ENCODE measurements at places on chromosomes 13 and 19. TPM values are rescaled to one million over a fixed set of nuclear protein-coding genes. Genes with fewer than 3 reads are reported as not detected.

GRCh38 chr13:107296804-107297203 lies 728.9 kb upstream of the ARGLU1 start:
- DNase-seq = no peak

- DNase-seq = no peak
These were observed 4.2 kb downstream of the KLK12 start for GRCh38 chr19:51030631-51031030.

DNA sequence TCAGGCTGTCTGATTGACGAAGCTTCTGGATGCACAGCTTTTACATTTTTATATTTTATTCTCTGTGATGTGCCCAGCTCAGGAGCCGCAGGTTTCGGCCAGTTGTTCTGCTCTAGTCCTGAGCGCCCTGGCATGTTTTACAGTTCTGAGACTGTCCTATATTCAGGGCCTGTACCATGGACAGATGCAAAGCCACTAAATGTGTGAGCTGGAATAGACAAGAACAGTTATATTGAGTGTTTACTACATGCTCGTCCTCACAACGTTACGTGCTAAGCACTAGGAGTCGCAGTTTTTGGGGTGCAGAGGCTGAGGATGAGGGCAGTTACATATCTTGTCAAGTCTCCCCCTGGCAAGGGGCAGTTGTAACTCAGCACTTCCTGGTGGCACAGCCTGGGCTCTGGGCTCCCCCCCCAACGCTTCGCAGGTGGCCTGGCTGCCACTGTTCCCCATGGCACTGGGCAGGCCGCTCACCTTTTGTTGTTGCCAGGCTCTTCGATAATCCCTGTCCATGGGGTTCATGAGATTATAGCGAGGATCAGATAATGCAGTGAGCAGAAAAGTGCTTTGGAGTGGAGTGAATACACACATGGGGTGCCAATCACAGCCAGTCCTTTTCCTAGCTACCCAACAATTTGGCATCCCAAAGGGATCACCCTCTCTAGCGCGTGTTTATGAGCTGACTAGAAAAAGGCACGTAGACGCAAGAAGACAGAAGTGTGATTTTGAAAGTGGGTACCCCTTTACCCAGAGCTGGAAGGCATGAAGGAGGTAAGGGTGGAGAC lies 23.5 kb downstream of the ARL11 start:
- no peak for DNase-seq

- DNase-seq = no peak
These were observed 214.2 kb downstream of the FGF9 start for GRCh38 chr13:21884965-21885567.

The METTL21C gene
- total RNA-seq = not detected

DNA sequence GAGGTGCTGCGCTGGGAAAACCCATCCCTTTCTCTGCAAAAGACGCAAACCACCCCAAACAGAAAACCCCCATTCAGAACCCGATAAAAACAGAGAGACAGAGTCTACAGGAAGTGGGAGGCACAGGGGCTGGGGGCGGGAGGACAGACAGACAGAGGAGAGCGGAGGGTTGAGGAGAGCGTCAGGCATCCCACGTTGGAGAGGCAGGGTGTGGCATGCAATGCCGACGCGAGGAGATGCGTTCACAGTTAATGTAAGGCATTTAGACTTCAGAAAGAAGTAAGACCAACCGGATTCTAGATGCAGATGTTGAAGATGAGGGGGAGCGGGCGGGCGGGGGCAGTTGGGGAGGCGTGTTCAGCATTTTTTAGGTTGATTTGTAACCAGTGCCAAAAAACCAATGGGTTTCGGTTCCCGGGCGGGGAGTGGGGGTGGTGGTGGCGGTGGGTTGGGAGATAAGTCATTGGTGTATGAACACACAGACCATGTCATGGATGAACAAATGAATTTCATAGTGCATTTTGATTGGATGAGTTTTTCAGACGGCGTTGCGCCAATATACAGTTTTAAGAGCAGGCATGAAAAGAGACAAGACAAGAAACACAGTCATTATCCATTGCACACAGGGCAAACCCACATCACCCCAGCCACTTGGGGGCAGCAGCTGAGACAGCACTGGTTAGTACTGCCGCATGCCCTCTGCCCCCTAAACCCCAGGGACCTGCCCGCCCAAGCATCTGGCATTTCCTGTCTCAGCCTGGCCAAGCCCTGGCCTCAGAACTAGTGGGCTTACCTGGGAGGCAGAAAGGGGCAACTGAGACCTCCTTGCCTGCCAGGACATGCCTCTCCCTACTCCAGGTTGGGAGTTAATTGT lies 91.3 kb downstream of the IER2 start:
- no peak for DNase-seq

DNA sequence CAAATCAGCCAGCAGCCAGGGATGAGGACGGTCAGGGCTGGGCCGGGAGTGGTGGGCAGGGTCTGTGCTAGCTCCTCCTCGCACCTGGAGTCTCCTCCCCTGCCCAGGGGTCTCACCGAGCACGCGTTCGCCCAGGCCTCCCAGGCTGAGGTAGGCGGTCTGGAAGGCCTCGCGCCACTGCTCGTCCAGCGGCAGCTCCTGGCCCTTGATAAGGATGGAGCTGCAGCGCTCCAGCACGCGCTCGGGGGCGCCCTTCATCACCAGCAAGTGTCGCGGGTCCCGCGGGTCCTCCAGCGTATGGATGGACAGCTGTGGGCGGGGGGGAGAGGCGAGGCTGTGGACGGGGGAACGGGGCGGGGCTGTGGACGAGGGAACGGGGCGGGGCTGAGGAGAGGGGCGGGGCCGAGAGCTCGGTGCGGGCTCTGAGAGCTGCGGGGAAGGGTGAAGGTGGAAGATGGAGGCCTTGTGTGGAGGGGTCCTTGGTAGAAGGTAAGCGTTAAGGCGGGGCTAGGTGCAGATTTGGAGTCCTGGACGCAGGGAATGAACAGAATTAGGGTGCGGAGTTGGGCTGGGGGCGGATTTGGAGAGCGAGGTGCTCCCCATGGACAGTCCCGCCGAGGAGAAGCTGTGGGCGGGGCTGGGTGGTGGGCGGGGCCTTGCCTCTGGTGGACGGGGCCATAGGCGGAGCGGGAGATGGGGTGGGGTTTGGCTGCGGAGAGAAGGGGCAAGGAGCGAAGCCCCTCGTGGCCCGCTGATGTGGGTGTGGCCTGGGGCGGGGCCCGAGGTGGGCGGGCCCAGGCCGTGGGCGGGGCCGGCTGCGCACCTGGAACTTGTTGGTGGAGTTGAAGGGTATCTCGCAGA lies 5.7 kb downstream of the ATP4A start:
- peak; percentile 84 for DNase-seq

DNA sequence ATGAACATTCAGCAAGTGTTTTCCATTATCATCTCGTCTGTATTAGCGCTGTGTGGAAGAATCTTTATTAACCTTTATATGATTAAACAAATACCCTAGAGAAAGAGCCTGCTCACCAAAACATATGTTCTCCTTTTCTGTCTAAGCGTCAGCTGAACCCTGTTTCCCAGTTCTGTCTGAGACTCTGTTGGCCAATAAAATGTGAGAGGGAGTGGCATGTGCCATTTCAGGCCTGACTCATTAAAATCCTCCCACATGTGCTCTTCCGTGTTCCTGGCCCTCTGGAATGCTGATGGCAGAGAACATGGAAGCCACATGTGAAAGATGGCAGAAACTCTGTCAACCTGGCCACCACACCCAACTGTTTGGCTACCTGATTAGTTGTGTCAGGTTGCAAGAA lies 181.9 kb upstream of the EDNRB start:
- no peak for DNase-seq

DNA sequence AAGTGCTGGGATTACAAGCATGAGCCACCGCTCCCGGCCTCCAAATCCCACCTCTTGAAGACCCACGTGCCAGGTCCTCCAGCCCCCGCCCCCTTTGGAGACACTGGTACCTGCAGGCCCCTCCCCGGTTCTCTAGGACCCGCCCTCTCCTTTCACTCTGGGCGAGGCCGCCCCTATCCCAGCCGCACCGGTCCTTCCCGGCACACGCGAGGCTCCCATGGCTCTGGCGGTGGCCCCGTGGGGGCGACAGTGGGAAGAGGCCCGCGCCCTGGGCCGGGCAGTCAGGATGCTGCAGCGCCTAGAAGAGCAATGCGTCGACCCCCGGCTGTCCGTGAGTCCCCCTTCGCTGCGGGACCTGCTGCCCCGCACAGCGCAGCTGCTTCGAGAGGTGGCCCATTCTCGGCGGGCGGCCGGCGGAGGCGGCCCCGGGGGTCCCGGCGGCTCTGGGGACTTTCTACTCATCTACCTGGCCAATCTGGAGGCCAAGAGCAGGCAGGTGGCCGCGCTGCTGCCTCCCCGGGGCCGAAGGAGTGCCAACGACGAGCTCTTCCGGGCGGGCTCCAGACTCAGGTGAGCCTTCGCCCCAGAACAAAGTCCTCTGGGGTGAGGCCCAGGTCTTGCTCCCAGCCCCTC lies at the start of gene CBLC:
CBLC (plus strand) TSS at position 176 of the 633 bp plus-strand sequence; CDS start at position 218, 42 bp downstream.
- DNase-seq = no peak

- no peak for DNase-seq
These were observed 97.2 kb downstream of the DOCK9 start for GRCh38 chr13:98880677-98881076.

The S1PR4 gene
- total RNA-seq = not detected

The PLK5 gene
- total RNA-seq = not detected

The ACP7 gene
- not detected for total RNA-seq

The ZNF701 gene
- 18.7 TPM for total RNA-seq

- DNase-seq = peak; percentile 68
These were observed at the start of gene PRR36 for GRCh38 chr19:7874076-7874896. TSS of gene PRR36 (minus strand) at chr19:7874390. CDS start at chr19:7873689, 701 bp downstream.

DNA sequence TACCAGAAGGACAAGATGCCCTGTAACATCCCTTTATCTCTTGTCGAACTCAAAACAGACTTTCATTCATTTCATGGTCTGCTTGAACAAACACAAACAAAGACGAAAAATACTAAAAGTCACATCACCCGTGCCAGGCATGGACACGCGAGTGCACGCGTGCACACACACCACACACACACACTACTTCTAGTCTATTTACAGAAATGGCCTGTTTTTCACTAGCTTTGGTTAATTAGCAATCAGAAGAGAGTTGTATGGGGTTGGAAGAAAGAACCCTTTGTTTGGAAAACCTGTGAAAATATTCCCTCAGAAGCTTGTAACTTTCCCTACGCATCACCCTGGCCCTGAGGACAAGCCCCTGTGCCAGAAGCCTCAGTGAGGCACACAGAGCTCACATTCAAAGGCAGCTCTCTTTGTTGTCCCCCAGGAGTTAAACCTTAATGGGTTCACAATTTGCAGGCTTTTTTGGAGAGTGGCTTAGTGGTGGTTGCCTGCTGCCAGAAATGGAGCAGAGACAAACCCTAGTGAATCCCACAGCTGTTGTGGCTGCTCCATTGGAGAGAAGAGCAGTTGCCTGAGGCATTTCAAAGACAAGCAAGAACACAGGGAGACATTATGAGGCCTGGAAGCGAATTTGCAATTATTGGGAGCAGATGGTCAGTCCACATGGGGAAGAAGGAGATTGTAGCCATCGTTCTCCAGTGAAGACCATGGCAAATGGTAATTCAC lies 55.9 kb downstream of the STARD13 start:
- DNase-seq = peak; percentile 20

- no peak for DNase-seq
These were observed 2.9 kb downstream of the PROSER3 start for GRCh38 chr19:35760711-35761349.

GRCh38 chr19:30351774-30352173 lies 20.4 kb upstream of the ZNF536 start:
- no peak for DNase-seq

The FGF22 gene
- total RNA-seq = 0.84 TPM

The FUT3 gene
- not detected for total RNA-seq

The ZNF667 gene
- not detected for total RNA-seq

DNA sequence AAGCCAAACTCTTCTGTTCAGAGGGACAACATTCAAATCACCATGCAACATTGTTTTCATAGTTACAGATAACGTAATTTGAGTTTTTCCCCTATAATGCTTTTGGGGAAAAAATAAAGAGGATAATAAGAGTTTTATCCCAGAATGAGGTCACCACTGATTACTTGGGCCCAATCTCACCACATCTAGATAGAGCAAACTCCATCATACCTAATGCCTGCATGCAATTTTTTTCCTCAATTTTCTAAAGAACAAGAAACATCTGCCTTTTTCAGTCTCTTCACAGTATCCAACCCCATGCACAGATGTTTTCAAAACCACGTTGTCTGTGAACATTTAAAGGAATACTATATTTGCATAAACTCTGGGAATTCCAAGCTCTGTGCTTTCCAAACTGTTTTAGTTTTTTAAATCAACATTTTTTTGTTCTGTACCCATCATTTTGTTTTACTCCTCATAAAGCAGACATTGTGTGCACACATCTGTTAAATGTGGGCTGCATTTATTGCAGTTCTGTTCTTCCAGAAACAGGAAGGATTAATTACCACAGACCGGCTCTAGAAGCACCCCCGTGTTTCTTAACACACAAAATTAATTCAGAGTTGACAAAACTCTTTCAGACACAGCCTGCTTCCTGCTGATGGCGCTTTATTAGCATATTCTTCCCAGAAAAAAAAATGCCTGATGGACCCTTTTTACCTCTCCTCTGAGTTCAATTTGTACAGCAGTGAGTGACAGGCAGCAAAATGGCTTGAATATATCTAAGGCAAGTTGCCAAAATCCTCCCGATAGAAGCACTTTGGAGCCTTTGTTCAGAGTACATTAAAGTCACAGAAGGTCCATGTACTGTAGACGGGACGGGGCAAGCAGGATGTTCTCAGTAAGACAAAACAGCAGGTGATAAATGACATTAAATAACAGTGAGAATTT lies 1171.9 kb downstream of the EFNB2 start:
- no peak for DNase-seq

- DNase-seq = no peak
These were observed 32.5 kb downstream of the FGF14 start for GRCh38 chr13:102369302-102369701.

GRCh38 chr19:46147791-46148288 lies at the start of gene IGFL2:
TSS of gene IGFL2 (plus strand) at chr19:46148238. CDS start at chr19:46148279, 41 bp downstream.
- DNase-seq = no peak

The SLITRK1 gene
- total RNA-seq = 1.6 TPM

GRCh38 chr13:44116562-44117332 lies 237.0 kb downstream of the LACC1 start:
- DNase-seq = no peak

The CYP4F2 gene
- total RNA-seq = not detected

GRCh38 chr13:75704927-75705288 lies 68.8 kb downstream of the LMO7 start:
- no peak for DNase-seq

- no peak for DNase-seq
These were observed 45.3 kb downstream of the CDK8 start for GRCh38 chr13:26299168-26299750.

- no peak for DNase-seq
These were observed 19.6 kb downstream of the C2CD4C start for GRCh38 chr19:389255-389934.

GRCh38 chr13:109480011-109480955 lies 306.1 kb downstream of the IRS2 start:
- no peak for DNase-seq

GRCh38 chr13:66681403-66681802 lies 548.7 kb downstream of the PCDH9 start:
- no peak for DNase-seq

- DNase-seq = peak; percentile 98
These were observed 977 bp upstream of the EFNB2 start for GRCh38 chr13:106536244-106537034.

Measured in neural crest cell (in vitro differentiated cells).